RPMI8226 (cell line): ENCODE measurements at places on chromosomes 1 and 21.

GRCh38 chr1:7121622-7121988, 336.4 kb downstream of the CAMTA1 start:
- no peak for DNase-seq

DNA sequence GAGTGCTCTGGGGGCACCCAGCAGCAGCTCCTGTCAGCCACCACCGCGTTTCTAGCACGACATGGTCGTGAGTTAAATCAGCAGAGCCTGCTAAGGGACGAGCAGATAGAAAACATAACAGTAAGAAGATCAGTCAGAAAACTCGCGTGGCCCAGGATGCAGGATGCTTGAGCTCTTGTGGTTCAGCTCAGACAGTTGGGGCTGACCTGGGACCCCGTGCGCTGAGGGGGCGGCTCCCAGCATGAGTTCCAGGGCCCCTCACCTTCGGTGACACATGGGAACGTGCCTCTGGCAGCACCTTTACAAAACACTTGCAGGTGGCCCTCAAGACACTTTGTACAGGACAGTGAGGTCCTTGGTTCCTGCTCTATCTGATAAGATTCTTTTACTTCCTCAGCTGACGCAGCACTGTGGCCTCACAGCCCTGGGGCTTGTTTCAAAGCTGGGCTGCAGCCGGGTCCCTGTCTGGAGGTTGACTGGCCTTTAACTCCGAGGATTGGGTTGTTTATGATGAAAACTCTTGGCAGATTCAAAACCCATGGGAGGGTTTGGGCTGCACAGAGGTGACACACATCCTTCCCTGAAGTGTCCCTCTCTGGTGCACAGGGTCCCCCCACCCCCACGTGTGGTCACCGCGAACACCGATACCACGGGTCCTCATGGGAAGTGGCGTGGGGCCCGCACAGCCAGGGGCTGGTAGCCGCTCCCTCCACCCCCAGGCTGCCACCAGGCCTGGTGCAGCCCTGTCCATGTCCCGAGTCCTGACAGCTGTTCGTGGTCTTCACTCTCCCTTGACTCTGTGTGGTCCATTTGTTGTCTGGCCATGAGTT, 65.3 kb upstream of the COL6A1 start:
- peak; percentile 42 for DNase-seq

- DNase-seq = peak; percentile 66
Measured at GRCh38 chr1:231970684-231971083, 344.1 kb downstream of the DISC1 start.

DNA sequence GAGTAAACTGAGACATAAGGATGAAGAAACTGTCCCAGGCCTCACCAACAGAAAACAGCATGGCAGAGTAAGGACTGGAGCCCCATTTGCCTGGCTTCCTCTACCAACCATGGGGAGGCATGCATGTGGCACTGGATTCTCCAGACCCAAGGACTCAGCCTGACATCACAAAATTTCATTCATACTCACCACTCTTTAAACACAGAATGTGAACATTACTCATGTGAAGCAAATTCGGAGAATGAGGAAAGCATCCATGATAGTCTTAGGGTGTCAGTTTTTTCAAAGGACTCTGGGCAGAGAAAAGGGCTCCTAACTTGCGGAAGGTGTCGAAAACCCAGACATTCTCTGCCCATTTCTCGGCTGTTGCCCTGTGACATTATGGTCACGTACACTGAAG, 83.9 kb downstream of the PCNX2 start:
- no peak for DNase-seq

- DNase-seq = no peak
Measured at GRCh38 chr1:14486401-14487201, 111.9 kb upstream of the KAZN start.

DNA sequence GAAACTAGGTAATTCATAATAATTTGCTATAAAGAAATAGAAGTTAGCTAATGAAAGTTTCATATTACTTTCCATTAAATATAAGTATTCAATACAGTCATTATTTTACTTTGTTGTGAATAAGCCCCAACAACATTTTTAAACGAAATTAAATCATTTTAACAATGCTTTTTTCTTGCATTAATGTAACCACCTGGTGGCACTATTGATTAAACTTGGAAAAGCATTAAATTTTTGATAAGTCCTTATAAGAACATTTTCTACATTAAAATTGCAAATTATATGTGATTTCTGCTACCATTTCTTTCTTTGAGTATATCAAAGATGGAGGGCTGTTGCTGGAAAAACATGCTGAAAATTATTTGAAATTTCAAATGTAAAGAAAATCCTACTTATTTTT, 918.8 kb upstream of the TMPRSS15 start:
- DNase-seq = no peak
